ENCODE measurements at places on chromosomes 13 and 19. TPM values are rescaled to one million over a fixed set of nuclear protein-coding genes. Genes with fewer than 3 reads are reported as not detected.

DNA sequence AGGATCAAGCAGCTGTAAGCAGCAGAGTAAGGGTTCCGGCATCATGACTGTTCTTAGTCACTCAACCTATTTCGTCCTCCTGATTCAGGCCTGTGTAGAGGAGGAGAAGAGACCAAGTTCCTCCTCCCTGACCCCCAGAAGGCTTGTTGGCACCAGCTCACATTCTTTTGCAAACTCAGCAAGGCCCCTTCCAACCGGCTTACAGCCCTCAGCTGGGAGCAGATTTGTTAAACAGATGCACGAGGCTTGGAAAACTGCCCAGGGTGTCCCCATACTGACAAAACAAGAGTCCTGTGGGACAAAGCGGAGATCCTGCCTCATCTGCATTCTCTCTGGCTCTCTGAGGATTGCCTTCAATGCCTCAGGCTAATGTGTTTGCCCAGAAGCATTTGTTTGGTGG, 113.2 kb upstream of the SOX21 start:
- no peak for DNase-seq

- DNase-seq: no peak
These were observed 1.0 kb upstream of the ICAM5 start for GRCh38 chr19:10288662-10289166.

DNA sequence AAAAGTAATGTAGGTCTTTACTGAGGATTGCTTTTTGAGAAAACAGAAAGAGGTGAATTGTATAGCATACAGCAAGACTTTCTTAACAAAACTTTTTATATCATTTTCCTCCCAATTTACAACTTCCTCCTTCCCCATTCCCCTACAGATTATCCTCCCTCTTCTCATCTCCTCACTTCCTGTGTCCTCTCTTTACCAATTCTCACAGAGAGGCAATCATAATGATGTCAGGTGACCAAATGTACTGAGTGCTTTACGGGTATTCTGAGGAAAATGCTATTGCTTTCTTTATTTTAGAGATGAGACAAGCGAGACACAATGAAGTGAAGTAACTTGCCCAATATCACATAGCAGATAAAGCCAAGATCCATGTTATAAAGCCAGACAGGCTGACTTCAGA, 1.7 kb upstream of the MTMR6 start:
- no peak for DNase-seq

- DNase-seq: no peak
These were observed 36.7 kb downstream of the CARD8 start for GRCh38 chr19:48218997-48219396.

- DNase-seq: no peak
These were observed 160.7 kb downstream of the RFC3 start for GRCh38 chr13:33978653-33979052.

- DNase-seq: no peak
These were observed 43.4 kb downstream of the SPRY2 start for GRCh38 chr13:80297503-80297902.

The KLK1 gene
- total RNA-seq: 0.39 TPM

DNA sequence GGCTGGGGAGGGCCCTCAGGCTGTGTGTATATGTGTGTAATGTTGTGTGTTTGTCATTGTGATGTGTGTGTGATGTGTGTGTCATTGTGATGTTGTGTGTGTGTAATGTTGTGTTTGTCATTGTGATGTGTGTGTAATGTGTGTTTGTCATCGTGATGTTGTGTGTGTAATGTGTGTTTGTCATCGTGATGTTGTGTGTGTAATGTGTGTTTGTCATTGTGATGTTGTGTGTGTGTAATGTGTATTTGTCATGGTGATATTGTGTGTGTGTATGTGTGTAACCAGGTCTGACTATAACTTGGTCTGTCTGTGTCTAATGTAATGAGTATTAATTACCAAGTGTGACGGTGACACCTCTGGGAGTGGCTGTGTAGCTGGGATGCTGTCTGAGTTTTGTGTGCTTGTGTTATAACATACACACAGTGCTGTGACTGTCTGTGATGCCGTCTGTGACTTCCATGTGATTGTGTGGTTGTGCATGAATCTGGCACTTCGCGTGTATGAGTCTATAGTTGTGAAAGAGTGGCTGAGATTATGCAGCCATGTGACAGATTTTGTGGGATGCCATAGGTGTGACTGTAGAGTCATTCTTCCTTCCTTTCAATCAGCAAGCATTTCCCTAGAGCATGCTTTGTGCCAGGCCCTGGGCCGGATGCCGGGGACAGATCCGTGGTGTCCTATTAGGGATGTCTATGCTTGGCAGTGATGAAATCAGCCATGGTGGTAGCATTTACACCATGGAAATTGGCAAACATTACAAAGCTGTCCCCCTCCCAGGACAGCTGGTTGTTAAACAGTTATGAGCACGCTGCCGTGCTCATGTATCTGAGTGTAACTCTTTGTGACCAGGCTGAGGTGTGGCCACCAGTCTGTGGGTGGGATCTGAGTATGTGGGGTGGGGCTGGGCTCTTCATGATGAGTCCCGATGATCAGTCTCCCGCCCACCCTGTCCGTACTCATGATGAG, 6.4 kb downstream of the TNFSF14 start:
- DNase-seq: peak; percentile 50

GRCh38 chr13:56924401-56924800, 216.3 kb upstream of the PRR20A start:
- DNase-seq: no peak

- DNase-seq: no peak
These were observed 557.9 kb upstream of the SLITRK6 start for GRCh38 chr13:86357106-86357505.

The ACP5 gene
- 5.7 TPM for total RNA-seq

DNA sequence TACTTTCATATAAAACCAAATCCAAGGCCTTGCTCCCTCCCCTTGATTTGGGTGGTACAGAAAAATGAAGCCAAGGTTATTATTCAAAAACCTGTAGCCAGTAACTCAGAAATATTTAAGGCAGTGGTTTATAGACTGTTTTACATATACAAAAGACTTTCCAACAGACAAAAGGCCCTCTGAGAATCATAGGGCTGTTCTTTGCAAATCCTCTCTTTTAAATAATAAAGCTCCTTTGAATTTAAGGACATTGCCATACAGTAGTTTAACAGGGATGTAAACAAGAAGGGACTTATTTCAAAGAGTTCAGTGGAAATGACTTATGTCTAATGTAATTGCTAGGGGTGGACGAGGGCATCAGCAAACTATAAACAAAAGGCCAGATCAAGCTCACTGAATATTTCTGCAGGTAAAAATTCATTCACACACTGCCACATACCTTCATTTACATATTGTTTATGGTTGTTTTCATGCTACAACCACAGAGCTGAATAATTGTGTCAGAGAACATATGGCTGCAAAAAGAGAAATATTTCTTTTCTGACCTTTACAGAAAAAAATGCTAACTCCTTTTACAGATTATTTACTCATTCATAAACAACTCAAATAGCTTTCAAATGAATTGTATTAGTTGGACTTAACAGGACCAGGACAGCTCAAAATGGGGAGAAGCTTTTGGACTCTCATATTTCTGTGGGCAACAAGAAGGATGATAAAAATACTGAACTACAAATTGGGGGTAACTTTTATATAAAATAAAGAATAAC, 665.6 kb downstream of the SLITRK1 start:
- DNase-seq: no peak

The CCNA1 gene
- not detected for total RNA-seq

The MCEMP1 gene
- total RNA-seq: not detected

The PLEKHF1 gene
- 21.3 TPM for total RNA-seq

DNA sequence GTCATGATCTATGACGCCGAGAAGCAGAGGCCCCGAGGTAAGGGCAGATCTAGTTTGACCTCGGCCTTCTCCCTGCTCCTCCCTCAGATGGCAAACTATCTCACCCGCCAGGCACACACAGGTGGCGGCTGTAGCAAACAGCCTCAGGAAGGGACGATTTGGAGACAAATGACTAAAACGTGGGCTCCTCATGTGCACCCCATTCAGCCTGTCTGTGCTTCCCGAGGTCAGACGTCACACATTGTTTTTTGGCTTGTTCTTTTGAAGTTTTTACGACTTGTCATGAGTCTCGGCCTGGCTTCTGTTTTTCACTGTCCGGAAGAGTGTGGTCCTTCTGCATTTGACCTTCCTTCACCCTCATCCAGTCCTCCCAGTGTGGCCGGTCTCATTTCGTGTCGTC, 15.0 kb downstream of the DAZAP1 start:
- no peak for DNase-seq

The PRODH2 gene
- not detected for total RNA-seq

GRCh38 chr19:54390942-54391577, 24.2 kb upstream of the TTYH1 start:
- DNase-seq: peak; percentile 68

GRCh38 chr13:34867590-34867989, 74.5 kb upstream of the NBEA start:
- no peak for DNase-seq

GRCh38 chr13:104993708-104994107, 1541.8 kb downstream of the EFNB2 start:
- DNase-seq: no peak

DNA sequence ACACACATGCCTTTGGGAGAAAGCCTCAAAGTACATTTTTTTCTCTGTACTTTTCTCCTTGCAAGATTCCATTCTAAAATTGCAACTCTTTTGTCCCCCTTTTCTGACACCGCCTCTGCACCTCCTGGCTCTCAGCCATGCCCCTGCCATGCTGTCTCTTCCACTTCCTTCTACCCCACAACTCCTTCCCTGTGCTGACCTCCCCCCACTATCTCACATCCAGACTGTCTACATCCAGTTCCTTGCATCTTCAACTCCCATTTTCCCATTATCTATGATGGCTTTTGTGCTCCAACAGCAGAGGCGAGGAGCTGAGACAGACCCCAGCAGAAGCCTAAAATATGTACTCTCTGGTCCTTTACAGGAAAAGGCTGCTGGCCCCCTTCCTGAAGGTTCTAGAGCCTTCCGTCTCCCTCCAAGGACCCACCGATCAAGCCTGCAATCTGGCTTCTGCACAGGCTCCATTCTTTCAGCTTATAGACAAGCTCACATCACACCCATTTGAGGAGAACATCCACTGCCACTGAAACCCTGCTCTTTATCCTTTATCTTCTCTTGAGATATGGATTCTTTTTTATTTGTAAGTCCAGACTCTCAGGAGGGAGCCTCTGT, 50.2 kb downstream of the RFX2 start:
- DNase-seq: no peak

The CFAP97D2 gene
- total RNA-seq: not detected

The ZNF160 gene
- total RNA-seq: 20.9 TPM

DNA sequence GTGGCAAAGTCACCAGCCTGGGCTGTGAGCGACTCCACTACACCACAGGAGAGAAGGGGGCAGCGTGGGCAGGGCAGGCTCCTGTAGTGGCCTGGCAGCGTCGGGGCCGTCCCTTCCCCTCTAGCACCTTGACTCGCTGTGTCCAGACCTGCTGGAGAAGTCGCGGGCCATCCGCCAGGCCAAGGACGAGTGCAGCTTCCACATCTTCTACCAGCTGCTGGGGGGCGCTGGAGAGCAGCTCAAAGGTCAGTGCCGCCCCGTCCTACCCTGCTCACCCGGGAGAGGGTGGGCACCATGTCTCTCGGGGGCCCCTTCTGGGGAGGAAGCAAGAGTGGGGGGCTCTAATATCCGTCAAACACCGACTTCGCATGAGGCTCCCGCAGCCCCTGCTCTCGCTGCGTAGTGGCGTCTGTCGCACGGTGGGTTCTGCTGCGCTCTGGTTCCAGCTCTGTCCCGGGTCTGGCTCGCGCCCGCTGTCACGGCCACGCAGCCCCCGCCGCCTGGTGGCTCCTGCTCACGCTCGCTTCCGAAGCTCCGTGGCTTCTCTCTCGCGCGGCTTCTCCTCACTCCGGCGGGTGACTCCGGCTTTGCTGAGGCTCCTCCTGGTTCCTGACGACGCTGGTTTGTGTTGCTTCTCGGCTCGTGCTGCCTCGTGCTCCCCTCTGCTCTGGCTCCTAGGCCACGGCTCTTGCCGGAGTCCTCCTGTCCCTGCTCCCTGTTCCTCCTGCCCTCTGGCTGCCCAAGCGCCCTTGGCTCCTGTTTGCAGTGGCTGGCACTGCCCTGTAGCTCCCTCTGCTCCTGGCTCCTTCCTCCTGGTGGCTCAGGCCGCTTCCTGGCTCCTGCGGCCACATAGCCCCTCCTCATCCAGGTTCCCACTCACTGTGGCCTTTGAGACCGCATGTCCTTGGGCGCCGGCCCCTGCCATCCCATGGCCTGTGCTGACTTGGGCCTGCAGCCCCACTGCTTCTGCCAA, 27.2 kb downstream of the MYH14 start:
- no peak for DNase-seq

DNA sequence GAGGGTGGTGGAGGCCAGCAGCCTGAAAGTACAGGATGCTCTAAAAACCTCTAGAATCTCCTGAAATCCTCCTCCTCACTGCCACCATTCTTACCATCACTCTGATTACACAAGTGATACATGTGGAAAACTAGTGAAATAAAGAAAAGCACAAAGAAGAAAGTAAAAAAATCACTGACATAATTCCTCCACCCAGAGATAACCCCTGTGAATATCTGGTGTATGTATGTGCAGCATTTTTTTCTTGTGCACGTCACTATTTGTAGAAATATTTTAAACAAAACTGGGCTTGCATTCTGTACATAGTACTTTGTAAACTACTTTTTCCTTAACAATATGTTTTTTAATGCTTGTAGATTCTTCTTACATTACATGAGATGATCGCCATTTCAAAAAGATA, 73.2 kb downstream of the CDADC1 start:
- no peak for DNase-seq

The ZNF345 gene
- total RNA-seq: 3.9 TPM

GRCh38 chr13:108154421-108154858, 60.9 kb downstream of the LIG4 start:
- DNase-seq: no peak

DNA sequence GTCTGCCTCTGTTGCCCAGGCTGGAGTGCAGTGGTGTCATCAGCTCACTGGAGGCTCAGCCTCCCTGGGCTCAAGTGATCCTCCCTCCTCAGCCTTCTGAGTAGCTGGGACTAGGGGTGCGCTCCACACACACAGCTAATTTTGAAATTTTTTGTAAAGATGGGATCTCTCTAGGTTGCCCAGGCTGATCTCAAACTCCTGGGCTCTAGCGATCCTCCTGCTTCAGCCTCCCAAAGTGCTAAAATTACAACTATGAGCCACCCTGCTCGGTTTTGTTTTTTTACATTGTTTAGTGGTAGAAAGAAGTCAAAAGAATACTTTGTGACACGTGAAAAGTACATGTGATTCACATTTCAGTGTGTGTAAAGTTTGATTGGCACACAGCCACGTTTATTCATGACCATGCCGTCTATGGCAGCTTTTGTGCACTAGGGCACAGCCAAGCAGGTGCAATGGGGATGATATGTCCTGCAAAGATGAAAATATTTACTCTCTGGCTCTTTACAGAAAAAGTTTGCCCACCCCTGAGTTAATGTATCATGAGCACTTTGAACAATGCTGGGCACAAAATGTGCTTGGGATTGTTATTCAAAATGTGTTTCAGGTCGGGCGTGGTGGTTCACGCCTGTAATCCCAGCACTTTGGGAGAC, 16.2 kb upstream of the NFIC start:
- DNase-seq: no peak

GRCh38 chr19:19552798-19553197, 14.7 kb downstream of the CILP2 start:
- no peak for DNase-seq

GRCh38 chr19:38203197-38203596, 20.8 kb downstream of the DPF1 start:
- no peak for DNase-seq
